ENCODE measurements at places on chromosomes 6 and 20. TPM values are rescaled to one million over a fixed set of nuclear protein-coding genes. Genes with fewer than 3 reads are reported as not detected.

DNA sequence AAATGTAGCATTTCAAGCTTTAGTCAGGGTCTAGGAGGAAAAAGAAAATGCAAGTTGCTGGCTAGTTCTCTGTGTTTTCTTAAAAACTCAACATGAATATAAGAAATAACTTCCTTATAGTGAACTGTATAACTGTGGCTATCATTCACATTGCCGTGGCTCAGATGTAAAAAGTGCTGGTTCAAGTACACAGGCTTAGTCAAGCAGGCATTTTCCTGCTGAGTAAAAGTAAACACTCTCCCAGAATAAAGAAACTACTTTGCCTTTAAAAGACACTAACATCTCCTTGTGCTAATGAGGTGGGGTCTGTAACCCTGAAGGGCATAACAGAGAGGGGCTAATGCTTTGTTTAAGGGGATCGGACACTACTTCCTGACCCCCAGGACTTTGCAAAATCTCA, 3.3 kb downstream of the ATP5F1E start:
- no peaks in the 10 kb centered on the region for H3K27me3 ChIP-seq
- H3K4me1 ChIP-seq, result peaks cover 9% of the 10 kb centered on the region
- no peak overlapping the region for H3K4me3 ChIP-seq
- no peak overlapping the region for H3K27ac ChIP-seq
- no peak for DNase-seq

- peaks cover 4% of the 10 kb centered on the region for H3K4me1 ChIP-seq
- no peak overlapping the region for H3K4me3 ChIP-seq
- H3K27me3 ChIP-seq, result no peaks in the 10 kb centered on the region
Measured at GRCh38 chr20:50481741-50482140, 28.4 kb upstream of the PTPN1 start.

DNA sequence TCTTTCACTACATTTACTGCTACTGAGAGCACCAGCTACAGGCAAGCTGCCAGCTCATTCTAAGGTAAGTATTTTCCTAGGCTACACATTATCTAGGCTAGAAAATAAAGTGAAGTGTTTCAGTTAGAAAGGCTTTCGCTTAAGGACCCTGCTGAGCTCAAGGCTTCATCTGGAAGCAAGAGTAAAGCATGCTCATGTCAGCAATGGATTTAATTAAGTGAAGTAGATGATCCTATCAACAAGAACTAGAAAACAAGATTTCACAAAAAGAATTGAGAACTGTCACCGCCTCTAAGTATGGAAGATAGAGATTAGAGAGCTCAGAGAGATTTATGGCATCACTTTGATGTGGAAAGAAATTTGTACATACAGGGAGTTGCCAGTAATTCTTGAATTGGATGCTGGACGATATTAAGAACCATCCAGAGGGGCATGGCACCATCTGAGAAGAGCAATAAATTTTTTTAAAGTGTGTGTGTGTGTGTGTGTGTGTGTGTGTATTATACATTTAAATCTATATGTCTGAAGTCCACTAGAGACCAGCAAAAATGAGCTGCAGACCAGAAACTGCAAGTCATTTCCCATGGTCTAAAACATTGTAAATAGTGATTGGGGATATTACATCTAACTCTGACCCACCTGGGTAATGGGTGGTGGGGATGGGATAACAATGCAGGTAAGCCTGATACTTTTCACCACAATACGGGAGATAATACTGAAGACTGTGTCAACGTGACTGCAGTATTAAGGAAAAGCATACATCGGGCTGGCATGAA, 105.2 kb upstream of the MAP7 start:
- no peaks in the 10 kb centered on the region for H3K36me3 ChIP-seq
- H3K4me3 ChIP-seq, result no peak overlapping the region
- no peak overlapping the region for H3K27ac ChIP-seq
- no peak for DNase-seq
- no peaks in the 10 kb centered on the region for H3K27me3 ChIP-seq

GRCh38 chr6:81774542-81774941, 22.1 kb upstream of the TENT5A start:
- no peaks in the 10 kb centered on the region for H3K36me3 ChIP-seq
- H3K27me3 ChIP-seq, result no peaks in the 10 kb centered on the region
- no peak overlapping the region for H3K4me3 ChIP-seq

- no peaks in the 10 kb centered on the region for H3K36me3 ChIP-seq
- no peak for DNase-seq
- no peak overlapping the region for H3K4me3 ChIP-seq
- H3K27me3 ChIP-seq, result no peaks in the 10 kb centered on the region
- H3K27ac ChIP-seq, result no peak overlapping the region
Measured at GRCh38 chr6:110446405-110446804, 30.0 kb downstream of the SLC22A16 start.

GRCh38 chr6:89566930-89567629, 71.5 kb downstream of the LYRM2 start:
- H3K27me3 ChIP-seq, result peaks cover 8% of the 10 kb centered on the region
- no peaks in the 10 kb centered on the region for H3K4me1 ChIP-seq
- no peak for DNase-seq
- no peaks in the 10 kb centered on the region for H3K36me3 ChIP-seq
- H3K27ac ChIP-seq, result no peak overlapping the region

DNA sequence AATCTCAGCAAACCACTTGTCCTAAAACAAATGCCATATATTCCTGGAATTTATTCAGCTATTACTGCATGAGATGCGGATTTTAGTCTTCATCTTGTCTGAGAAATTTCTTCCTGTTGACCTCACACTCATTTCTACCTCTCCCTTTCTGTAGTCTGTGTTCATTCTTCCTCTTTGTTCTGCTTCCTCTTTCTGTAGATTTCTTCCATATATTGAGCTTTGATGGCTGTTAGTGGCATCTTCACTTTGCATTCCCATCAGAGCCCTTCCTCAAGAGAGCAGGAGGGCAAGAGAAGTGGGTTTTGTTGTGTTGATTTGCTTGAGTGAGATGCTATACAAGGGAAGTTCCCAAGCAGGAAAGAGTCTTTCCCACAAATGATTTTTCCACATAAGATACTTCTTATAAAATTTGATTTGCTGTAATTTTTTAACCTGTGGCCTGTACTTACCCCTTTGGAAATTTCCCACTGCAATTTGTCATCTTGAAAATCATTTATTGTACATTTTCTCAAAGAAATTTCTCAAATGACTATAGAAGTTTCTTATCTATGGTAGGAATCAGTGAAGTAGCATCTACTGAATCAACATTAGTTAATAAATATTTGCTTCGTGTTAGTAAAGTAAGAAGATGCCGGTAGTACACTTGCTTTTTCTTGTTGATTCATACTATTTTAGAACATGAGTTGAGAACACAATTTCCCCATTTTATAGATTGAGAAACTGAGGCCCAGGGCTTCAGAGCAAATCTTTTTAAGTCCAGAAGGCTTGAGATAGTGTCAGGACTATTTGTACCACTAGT, 43.8 kb downstream of the MAP3K4 start:
- H3K4me3 ChIP-seq, result no peak overlapping the region
- H3K4me1 ChIP-seq, result peaks cover 4% of the 10 kb centered on the region
- DNase-seq, result no peak
- peaks cover 14% of the 10 kb centered on the region for H3K36me3 ChIP-seq
- no peak overlapping the region for H3K27ac ChIP-seq

DNA sequence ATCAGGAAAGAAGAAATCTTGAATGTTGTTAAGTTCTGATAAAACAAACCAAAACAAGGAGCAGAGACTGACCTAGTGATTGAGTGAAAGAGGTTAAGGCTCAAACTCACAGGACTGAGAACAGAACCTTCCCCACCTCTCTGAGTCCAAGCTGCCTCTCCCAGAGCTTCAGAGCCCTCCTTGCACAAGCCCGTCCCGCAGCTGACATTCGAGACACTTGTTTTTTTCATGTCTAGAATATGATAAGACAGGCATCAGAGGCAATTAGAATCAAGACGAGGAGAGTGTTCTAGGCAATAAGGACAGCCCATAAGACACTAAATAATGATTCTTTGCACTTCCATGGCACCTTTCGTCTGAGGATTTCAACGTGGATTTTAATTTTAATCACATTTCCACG, 140.6 kb downstream of the PXDC1 start:
- H3K4me1 ChIP-seq, result no peaks in the 10 kb centered on the region
- H3K36me3 ChIP-seq, result no peaks in the 10 kb centered on the region
- no peak overlapping the region for H3K27ac ChIP-seq
- H3K27me3 ChIP-seq, result no peaks in the 10 kb centered on the region
- no peak overlapping the region for H3K4me3 ChIP-seq

DNA sequence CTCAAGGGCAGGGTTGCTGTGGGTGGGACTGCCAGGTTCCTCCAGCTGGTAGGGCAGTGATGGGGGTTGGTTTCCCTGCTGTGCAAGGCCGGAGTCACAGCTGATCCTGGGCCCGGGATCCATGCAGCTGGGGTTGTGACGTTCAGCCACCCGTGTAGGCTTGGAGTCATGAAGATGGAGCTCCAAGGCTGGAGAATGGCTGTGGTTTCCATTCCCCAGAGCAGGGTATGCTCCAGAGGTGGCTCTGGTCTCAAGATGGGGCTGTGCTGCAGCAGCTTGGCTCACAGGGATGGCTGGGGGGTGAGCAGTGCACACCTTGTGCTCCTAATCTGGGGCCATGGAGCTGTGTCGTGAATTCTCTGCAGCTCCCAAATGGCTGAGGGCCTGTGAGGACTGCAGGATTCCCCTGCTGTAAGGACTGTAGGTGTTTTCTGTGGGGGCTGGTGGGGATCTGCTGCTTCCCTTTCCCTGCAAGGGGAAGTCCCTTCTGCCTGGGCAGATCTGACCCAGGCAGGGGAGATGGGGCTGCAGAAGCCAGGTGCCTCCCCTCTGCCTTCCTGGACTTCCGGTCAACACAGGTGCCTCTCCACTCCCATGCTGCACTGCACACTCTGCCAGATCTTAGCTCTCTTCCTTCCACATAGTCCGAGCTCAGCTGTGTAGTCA, 15.9 kb downstream of the KIF25 start:
- no peaks in the 10 kb centered on the region for H3K4me1 ChIP-seq
- H3K27me3 ChIP-seq, result no peaks in the 10 kb centered on the region
- DNase-seq, result no peak

DNA sequence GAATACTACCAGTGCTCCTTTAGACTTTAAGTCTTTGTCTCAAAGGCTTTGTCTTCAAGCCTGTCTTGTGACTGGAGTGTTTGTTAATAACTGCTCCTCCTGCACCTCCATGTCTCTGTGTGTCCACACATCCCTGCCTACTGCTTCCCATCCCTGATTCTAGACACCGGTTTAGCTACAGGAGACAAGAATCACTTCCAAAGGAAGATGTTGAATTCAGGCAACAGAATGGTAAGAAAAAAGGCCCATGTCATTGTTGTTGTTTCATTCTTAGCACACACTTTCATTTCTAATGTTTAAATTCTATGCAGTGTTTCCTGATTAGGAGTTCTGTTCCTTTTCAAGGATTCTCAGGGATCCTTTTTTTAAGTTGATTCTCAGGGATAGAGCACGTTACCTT, 293.6 kb upstream of the STXBP5 start:
- H3K36me3 ChIP-seq, result no peaks in the 10 kb centered on the region
- H3K27me3 ChIP-seq, result no peaks in the 10 kb centered on the region
- H3K27ac ChIP-seq, result no peak overlapping the region
- H3K4me3 ChIP-seq, result no peak overlapping the region
- DNase-seq, result peak; percentile 8

GRCh38 chr6:152118678-152119077, 311.2 kb downstream of the ESR1 start:
- no peaks in the 10 kb centered on the region for H3K27me3 ChIP-seq
- no peak overlapping the region for H3K4me3 ChIP-seq
- no peak overlapping the region for H3K27ac ChIP-seq
- DNase-seq, result no peak
- peaks cover 23% of the 10 kb centered on the region for H3K36me3 ChIP-seq
- H3K4me1 ChIP-seq, result no peaks in the 10 kb centered on the region

GRCh38 chr20:47753576-47754387, 31.5 kb downstream of the SULF2 start:
- H3K27ac ChIP-seq, result no peak overlapping the region
- H3K4me3 ChIP-seq, result no peak overlapping the region
- H3K36me3 ChIP-seq, result peaks cover 3% of the 10 kb centered on the region
- no peaks in the 10 kb centered on the region for H3K27me3 ChIP-seq
- no peak for DNase-seq

DNA sequence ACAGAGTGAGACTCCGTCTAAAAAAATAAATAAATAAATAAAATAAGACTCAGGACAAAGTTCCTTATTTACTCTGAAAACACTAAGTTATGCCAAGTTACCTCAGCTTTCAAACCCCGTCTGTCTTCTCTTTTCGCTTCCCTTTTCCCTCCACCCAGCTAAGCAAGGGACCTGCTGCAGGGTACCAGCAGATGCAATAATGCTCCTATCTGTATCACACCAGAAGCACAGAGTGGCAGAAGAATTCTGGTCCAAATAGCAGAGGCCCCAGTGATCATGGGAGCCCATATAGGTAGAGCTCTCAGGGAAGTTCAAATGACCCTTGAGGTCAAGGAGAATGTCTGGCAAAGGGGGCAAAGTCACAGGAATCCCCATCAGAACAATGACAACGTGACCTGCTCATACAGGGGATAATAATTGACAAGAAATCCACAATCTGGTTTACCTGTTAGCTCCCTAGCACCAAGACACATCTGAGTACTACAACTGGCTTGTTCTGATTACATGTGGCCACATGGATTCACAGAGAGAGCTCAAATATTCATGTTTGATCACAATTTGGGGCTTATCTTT, 8.7 kb downstream of the GCM1 start:
- H3K36me3 ChIP-seq, result no peaks in the 10 kb centered on the region
- DNase-seq, result no peak
- no peaks in the 10 kb centered on the region for H3K27me3 ChIP-seq
- no peak overlapping the region for H3K4me3 ChIP-seq

Gene ACSS1
- polyA plus RNA-seq, result 102 TPM

Gene BPIFB1
- polyA plus RNA-seq, result not detected

Gene THBS2
- 10.7 TPM for polyA plus RNA-seq

Gene ALDH5A1
- 29.8 TPM for polyA plus RNA-seq

Gene ENPP4
- 11.3 TPM for polyA plus RNA-seq

Gene STK4
- 15.8 TPM for polyA plus RNA-seq

Gene LY6G6C
- 0.25 TPM for polyA plus RNA-seq
